ENCODE measurements at places on chromosomes 11 and 22.

DNA sequence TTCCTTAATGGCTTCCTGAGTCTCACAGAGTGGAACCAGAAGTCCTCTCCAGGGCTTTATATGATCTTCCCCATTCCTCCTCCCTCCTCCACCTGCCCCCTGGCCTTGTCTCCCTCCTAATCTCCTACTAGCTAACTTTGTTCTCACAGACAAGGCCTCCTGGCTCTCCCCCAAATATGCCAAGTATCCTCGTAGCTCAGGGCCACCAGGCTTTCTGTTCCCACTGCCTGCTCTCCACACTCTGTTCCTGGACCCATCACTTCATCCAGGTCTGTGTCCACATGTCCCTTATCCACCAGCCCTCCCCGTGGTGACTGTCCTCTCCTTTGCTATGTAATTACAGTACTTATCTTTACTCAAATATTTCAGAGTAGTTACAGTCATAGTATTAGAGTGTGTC lies 23.2 kb upstream of the LMO1 start:
- no peak for DNase-seq

DNA sequence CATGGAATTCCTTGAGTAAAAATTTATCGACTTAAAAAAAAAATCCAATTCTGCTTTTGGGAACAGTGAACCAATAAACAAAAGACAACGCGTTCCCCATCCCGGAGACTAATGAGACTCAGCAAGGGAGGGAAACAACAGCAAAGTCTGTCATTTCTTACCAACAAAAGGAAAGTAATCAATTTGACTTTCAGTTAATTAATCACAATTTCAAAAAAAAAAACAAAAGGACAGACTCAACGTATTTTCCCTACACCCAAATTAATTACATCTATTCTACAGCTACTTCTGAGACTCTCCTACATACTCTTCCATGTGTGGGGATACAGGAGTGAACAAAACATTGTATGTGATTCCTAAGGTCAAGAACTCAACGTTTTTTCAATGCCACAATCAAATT lies 1.9 kb downstream of the RDX start:
- DNase-seq, result no peak

GRCh38 chr11:64428693-64429092 lies 69.7 kb downstream of the RPS6KA4 start:
- DNase-seq, result no peak

- no peak for DNase-seq
These were observed 71.3 kb downstream of the RAB30 start for GRCh38 chr11:83000381-83000780.

DNA sequence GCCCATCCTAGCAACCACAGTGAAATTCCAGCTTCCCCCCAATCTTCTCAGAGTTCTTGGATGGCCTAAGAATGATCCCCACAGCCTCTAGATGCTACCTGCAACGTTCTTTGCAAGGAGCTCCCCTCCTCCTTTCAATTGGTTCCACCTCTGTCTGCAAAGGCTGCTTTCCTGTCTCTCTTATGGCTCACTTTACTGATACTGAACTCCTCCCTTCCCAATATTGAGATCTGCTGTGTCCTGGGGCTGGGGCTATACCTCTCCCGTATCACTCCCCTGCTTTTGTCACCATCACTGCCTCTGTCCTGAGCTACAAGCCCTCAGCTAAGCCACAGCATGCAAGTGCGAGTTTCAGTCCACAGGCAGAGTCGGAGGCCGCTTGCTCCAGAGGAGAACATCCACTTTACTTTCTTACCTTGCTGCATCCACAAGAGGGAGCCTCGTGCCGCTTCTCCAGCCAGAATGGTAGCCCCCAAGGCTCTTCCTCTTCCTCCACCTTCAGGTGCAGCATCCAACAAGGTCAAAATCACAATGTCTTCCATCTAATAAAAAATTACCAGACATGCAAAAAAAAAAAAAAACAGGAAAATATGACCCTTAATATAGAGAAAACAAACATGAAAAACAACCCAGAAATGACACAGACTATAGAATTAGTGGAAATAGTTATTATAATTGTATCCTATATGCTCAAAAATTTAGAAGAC lies 48.6 kb upstream of the TMEM45B start:
- no peak for DNase-seq

DNA sequence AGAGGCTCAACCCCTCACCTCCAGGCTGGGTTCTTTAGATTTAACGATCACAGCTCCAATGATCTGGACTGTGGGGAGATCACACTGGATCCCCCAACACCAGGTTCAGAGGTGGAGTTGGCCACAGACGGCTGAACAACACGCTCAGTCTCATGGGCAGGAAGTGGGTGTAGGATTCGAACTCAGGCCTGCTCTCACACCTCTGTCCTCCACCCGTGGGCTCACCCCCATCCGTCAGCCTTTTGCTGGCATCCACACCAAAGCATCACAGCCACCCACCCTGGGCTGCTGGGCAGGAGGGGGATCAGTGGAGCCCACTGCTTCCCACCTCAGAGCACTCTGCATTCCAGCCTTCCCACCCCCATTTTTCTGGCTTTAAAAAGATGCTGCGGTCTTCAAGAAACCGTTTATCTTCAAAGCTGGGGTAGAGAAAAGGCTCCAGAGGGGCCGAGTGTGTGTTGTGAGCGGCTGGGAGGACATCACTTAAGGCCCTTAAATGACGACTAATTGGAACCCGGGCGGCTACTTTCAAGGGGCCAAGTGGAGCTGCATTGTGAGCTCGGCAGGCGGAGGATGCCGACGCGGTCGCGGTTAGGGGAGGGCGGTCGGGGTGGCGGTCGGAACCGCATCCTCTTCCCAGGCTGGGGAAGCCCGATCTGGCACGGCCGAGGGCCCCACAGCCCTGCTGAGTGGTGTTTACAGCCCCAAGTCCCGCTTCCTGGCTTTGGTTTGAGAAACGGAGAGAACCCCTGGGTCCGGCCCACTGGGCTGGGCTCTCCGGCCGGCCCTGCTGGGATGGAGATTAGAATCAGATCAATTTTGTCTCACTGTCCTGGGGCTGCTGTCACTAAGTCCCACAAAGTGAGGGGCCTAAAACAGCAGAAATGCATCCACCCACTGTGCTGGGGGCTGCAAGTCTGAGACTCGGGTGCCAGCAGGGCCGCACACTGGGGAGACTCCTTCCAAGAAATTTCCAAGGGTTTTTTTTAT lies 15.9 kb upstream of the FGF3 start:
- DNase-seq, result no peak

DNA sequence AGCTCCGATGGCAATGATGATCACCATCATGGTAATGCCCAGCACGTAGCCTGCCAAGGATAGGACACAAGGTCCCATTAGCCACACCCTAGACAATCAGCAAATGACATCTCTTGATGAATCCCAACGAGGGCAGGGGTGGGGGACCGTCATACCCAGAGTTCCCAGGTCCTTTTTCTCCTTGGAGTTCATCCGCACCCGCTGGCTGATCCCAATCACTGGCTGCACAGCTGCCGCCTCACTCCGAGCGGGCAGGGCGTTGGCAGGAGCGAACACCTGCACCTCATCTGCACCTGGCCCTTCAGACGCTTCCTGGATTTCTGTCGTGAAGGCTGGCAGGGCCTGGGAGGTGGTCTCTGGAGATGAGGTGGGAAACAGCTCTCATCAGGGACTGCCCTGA lies 2.9 kb downstream of the PIK3IP1 start:
- DNase-seq, result no peak

GRCh38 chr11:106479646-106480045 lies 402.2 kb downstream of the AASDHPPT start:
- DNase-seq, result no peak
